ENCODE measurements at places on chromosomes 16 and 17.

DNA sequence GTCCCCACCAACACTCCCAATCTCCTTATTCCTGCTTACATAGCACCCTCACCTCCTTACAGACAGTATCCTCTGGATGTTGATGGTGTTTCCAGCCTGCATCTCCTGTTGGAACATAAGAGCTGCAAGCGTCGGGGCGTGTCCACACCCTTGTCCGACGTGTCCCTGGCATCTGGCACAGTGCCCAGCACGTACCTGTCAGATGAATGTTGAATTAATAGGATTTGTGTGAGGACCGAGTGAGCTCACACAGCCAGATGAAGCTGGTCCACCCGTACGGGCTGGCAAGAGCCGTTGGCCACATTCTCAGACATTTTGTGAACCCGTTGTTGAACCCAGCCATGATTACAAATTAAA, 12.2 kb upstream of the CBX4 start:
- DNase-seq: no peak

- DNase-seq: no peak
These were observed 27.0 kb downstream of the NME3 start for GRCh38 chr16:1744338-1744840.

GRCh38 chr17:39549747-39550573, 57.8 kb downstream of the NEUROD2 start:
- no peak for DNase-seq

- peak; percentile 83 for DNase-seq
These were observed 92.8 kb downstream of the GAS7 start for GRCh38 chr17:10105513-10106001.

DNA sequence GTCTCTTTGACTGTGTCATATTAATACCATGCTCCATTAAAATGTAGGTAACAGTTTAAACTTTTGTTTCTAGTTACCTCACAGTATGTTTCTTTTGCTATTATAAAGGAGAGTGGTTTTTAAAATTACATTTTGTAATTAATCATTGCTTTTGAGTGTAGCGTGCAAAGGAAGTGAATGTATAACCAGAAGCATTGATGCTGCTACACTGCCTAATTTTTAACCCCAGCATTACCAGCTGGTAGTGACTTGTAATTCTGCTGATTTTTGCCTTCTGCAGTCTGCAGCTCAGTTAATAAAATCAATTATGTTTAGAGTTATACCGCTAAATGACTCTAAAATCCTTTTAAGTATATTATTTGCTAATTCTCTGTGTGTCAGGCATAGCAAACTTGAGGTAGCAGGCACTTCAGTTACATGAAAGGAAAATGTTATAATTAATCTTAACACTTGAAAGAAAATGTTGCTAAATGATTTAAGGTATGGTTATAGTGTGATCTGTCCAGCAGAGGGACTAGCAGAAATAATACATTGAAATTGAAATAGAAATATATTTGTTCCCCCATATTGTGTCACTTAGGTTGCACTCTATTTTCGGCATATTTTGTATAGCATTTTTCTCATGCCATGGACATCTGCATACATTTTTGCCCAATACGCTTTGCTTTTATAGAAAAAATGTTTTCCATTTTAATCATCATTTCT, 388.5 kb downstream of the CNTNAP4 start:
- no peak for DNase-seq

DNA sequence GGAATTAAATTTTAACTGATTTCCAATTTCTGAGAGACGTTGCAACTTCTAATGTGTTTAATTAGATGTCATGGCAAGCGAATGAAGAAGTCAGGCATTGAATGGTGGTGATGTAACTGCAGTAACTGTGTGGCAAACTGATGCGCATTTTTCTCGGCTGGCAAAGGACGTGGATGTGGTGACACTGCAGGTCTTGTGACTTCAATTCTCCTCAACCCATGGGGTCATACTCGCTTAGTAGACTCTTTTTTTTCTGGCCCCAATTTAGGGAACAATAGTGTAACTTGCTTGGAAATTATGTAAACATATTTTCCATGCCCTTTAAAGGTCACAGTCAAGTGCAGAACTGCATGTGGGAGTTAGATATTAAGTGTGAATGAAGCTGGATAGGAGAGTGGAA, 1.9 kb upstream of the FAM20A start:
- DNase-seq: no peak

- no peak for DNase-seq
These were observed 799.0 kb downstream of the KCNJ2 start for GRCh38 chr17:70968302-70968701.

DNA sequence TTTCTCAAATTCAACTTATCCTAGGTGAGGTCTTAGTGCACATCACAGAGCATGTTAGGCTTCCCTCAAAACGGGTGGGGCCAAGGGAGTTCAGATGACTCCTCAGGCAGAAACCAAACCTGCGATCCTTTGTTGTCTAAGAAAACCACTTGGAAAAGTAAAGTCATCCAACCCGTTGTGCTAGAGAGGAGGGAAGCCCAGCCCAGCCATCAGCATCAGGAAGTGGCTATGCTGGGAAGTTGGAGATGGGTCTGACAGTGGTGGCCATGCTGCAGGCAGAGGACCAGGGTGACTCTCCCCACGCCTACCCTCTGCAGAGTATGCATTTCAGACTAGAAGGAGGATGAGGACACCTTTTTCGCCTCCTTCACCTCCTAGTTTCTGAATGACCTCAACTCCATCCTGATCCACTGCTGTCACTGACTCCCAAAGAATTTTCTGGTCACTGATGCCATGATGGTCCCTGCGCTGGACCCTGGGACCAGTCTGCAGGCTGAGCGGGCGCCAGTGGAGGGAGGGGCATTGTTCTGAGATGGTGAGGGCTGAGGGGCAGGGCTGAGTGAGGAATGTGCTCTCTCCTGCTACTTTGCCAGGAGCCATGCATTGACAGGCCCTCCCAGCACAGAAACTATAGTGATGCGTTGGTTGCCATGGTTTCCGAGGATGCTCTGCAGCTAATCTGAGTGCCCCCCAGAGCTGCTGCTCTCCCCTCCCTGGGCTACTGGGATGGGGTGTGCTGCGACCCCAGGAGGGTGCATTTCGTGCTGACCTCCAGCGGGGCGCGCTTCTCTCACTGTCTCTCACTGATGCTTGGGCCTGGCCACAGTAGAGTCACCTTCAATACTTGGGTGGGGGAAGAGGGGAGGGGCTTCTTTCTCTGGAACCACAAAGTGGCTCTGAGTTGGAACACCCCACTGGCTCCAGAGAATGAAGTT, 20.4 kb downstream of the ALOX12B start:
- no peak for DNase-seq

GRCh38 chr17:83100220-83100852, 20.9 kb downstream of the METRNL start:
- DNase-seq: no peak

GRCh38 chr17:70034158-70034557, 40.9 kb upstream of the KCNJ16 start:
- no peak for DNase-seq

- DNase-seq: peak; percentile 23
These were observed 27.0 kb downstream of the CDIP1 start for GRCh38 chr16:4511441-4512082.

- DNase-seq: peak; percentile 29
These were observed 12.4 kb downstream of the ZG16B start for GRCh38 chr16:2842340-2843000.

- DNase-seq: no peak
These were observed 356 bp downstream of the TUBD1 start for GRCh38 chr17:59892251-59892923.

DNA sequence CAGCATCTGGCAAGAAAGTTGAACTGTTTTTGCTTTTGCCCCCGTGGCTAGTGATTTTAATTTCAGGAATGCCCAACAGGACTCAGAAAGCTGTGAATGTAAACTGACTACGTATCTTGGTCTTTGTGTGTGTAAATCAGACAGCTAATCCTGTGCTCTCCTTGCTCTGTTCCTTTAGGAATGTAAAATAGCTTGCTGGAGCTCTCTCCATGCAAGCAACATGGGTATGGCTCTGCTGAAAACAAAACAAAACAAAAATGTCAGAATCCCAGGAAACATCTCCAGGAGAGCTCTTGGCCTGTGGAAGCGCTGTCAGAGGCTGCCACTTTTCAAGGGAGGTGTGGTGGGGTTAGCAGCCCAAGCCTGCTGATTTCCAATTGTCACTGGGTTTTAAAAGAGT, 161.8 kb upstream of the NOG start:
- peak; percentile 12 for DNase-seq

DNA sequence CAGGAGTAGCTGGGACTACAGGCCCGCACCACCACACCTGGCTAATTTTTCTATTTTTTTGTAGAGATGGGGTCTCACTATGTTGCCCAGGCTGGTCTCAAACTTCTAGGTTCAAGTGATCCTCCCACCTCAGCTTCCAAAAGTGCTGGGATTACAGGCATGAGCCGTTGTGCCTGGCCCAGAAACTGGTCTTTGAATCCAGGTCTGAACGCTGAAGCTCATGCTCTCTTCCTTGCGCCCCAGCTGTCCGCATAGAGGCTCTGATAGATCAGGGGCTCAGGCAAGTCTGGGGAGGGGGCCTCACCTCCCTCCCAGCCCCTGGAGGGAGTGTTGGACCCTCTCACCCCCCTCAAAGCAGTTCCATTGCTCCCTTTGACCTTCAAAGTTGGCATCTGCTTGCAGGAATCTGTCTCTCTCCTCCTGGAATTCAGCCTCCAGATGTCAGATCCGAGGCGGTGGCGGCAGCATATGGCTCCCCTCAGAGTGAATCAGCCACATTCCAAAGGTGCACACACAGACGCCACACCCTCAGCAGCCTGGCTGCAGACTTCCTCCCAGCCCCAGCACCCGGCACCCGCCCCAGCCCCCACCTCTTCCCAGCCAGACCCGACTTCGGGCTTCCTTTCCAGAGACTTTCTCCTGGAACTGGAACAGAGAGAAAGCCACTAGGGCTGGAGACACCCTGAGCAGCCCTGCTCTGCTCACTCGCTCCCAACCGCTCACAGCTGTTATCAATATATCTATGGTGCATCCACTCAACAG, 16.9 kb upstream of the GLIS2 start:
- DNase-seq: peak; percentile 95

GRCh38 chr17:63528183-63528582, 5.0 kb downstream of the KCNH6 start:
- no peak for DNase-seq

GRCh38 chr16:10666291-10666690, 28.4 kb downstream of the TEKT5 start:
- DNase-seq: no peak

- DNase-seq: no peak
These were observed 10.5 kb upstream of the FASN start for GRCh38 chr17:82108496-82108945.

GRCh38 chr16:49129935-49130334, 151.7 kb downstream of the CBLN1 start:
- no peak for DNase-seq

- DNase-seq: no peak
These were observed 7.7 kb downstream of the BAIAP2 start for GRCh38 chr17:81042606-81043005.

DNA sequence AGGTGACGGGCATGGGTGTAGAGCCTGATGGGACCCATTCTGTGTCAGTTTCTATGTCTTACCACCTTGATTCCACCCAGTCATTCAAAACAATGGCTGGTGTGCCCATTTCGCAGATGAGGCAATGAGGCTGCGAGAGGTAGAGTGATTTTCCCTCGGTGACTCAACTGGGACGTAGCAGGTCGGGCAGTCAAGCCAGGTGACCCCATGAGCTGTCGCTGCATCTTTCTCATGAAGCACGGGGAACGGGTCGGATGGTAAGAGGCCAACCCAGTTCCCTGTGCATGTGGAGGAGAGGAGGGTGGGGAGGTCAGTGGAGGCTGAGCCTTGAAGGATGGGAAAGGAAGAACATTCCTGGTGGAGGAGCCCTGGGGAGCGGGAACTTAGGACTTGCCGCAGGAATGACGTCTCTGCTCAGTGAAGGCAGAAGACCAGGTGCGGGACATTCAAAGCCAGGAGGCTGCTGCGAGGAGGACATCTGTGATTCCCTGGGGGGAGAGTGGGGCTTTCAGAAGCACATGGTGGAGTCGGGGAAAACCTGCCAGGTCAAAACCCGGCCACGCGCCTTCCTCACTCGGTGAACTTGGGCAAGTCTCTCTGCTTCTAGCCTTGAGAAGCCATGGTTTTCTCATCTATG, 1.1 kb downstream of the IL21R start:
- no peak for DNase-seq

DNA sequence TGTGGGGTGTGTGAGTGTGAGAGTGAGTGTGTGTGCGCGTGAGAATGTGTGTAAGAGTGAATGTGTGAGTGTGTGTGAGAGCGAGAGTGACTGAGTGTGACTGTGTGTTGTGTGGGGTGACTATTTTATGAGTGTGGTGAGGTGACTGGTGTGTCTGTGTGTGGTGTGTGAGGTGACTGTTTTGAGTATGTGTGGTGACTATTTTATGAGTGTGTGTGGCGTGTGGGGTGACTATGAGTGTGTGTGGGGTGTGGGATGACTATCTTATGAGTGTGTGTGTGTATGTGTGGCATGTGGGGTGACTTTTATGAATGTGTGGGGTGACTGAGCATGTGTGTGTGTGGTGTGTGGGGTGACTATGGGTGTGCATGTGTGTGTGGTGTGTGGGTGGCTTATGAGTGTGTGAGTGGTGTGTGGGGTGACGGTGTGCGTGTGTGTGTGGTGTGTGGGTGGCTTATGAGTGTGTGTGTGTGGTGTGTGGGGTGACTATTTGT, 152.9 kb upstream of the PLCG2 start:
- no peak for DNase-seq

DNA sequence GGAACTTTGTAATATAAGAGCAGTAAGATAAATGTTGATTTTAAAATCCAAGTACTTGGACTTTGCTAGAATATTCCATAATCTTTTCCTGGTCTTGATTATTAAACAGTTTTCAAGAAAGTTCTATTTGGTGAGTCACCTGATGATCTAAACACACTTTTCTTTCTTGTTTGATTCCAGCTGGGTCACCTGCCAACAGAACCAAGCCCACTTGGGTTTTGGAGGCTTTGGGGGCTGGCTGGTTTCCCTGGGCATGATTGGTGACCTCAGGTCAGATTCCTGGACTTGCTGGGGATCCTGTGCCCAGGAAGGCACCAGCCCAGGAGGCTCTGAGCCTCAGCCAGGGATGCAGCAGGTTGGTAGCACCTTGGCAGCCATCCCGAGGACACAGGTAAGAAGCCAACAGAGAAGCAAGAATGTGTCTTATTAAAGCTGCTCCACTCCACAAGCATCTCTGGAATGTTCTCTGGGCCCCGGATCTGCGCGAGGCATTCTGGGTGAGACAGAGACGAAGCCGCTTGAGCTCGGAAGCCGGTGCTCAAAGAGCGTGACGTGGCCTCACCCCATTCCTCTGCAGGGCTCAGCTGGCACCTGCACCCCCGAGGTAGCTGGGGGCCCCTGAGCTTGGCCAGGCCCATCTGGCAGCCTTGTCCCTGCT, 3.1 kb upstream of the TEX19 start:
- DNase-seq: peak; percentile 32

DNA sequence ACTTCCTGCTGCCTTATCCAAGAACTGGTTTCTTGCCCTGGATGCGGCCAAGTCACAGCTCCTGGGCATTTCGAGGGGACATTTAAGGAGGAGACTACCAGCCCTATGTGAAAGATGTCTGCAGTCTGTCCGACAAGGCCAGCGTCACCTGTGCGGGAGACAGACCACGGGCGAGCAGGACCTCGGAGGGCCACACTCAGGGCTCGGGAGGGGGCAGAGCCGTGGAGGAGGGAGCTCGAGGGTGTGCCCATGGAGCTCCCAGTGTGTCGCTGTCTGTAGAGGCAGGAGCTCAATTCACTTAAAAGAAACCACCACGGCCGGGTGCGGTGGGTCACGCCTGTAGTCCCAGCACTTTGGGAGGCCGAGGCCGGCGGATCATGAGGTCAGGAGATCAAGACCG, 33.3 kb downstream of the CBFA2T3 start:
- no peak for DNase-seq
